ENCODE measurements at places on chromosomes 12 and 14.

- DNase-seq = no peak
Measured at GRCh38 chr12:96879301-96879700, 27.8 kb upstream of the NEDD1 start.

- DNase-seq = no peak
Measured at GRCh38 chr12:94012071-94012470, 136.3 kb upstream of the PLXNC1 start.

DNA sequence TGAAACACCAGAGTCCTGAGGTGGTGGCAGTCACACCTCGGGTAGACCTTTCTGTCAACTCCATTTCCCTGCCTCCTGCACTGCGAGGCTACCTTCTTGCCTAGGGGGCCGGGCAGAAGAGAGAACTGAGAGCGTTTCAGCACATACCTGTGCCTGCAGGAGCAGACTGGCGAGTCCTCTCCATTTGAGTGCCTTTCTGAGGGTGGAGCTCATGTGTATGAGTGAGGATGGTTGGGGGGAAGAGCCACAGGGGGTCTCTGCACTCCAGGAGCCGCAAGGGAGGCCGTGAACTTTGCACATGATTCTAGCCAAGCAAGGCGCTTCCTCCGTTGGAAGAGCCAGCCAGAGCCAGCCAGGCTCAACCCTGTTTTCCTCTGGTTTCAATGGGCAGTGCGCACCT is 31.0 kb upstream of the CCND2 start:
- no peak for DNase-seq

DNA sequence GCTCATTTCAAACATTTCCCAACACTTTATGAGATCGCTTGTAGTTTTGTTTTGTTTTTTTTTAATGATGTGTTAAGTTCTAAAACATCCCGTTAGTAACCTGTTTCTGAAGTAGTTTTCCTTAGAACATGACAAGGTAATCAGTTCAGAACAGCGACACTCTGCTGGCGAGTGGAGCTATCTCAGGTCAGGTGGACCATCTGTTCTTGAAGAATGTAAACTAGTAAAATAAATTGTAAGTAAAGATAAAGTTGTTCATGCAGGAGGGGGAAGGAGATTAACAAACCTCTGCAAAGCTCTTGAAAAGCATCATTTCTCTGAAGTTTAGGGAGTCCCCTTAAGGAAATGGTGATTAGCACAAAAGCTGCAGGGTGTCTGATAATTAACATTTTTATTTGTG is 71.9 kb upstream of the DACT1 start:
- DNase-seq = no peak

DNA sequence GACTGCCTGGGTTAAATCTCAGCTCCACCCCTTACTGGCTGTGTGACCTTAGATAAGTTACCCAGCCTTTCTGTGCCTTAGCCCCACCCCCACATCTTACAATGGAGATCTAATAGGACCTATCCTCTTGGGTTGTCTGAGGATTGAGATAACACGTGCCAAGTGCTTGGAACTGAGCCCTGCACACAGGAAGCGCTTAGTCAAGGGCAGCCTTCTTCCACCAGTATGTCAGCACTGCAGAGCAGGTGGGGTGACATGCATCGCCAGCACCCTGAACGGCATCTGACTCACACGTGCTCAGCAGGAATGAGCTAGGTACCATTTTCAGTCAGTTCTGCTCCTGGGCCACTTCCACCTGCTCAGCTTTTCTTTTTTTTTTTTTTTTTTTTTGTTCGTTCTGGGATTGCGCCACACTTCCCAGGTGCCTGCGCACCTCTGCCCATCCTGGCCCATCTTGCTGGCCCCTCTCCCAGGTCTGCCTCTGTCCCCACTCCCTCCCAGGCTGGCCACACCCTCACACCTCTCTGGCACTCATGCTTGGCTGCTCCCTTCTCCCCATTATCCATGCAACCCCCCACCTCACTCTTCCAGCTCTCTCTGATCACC is 19.6 kb downstream of the LGMN start:
- DNase-seq = no peak

- DNase-seq = no peak
Measured at GRCh38 chr12:105335856-105336255, 5.4 kb downstream of the C12orf75 start.

DNA sequence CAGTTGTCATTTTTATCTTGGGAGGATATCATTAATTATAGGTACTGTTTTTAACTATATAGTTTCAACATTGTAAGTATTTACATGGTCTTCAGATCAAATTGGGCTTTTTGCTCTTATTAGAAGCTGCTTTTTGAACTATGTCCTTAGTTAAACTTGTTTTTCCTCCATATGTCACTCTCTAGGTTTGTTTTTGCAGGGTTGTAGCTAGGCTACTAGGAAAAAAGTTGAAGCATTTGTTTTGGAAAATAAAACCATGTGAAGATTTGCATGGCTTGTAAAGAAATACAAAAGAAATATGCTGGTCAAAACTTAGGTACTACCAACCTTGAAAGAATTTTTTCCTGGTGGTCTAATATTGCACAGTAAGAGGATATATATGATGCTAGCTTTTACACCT is 3.4 kb downstream of the ARID2 start:
- no peak for DNase-seq

- no peak for DNase-seq
Measured at GRCh38 chr14:55192054-55192621, 753 bp upstream of the DLGAP5 start.

GRCh38 chr14:72856530-72857266 is 37.2 kb downstream of the DPF3 start:
- DNase-seq = no peak

GRCh38 chr14:66425402-66425801 is 60.8 kb upstream of the CCDC196 start:
- DNase-seq = no peak

DNA sequence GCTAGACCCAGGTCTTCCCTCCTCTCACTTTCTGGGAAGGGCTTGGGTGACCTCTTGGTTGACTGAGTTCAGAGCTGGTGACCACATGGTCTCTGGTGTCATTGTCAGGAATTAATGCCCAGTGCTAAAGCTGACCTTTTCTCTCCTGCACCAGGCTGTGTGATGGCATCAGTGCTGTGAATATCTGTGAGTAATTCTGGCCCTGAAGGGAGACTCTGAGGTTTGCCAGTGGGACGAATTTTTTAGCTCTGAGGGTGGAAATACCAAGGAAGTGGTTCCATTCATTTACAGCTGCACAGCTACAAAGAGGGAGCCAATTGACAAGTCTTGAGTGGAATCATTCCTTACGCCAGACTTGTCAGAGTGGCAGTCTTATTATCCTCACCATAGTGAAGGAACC is 6.2 kb upstream of the KRT86 start:
- DNase-seq = no peak

DNA sequence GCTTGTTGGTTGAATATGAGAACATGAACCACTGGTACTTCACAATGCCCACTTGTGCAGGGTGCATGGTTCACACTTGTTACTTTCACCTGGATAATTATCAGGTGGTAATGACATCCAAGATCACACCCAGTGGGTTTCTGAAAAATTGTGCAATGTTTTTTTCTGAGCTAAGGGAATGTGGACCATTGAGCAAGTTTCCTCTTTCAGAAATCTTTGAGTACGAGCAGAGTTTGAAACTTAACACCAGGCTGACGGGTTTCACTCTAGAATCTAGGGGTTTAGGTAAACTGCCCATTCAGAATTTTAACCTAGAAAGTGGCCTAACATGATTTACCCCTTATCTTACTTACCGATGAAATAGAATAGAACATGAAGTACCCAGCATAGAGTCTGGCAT is 389.6 kb downstream of the PAWR start:
- no peak for DNase-seq

DNA sequence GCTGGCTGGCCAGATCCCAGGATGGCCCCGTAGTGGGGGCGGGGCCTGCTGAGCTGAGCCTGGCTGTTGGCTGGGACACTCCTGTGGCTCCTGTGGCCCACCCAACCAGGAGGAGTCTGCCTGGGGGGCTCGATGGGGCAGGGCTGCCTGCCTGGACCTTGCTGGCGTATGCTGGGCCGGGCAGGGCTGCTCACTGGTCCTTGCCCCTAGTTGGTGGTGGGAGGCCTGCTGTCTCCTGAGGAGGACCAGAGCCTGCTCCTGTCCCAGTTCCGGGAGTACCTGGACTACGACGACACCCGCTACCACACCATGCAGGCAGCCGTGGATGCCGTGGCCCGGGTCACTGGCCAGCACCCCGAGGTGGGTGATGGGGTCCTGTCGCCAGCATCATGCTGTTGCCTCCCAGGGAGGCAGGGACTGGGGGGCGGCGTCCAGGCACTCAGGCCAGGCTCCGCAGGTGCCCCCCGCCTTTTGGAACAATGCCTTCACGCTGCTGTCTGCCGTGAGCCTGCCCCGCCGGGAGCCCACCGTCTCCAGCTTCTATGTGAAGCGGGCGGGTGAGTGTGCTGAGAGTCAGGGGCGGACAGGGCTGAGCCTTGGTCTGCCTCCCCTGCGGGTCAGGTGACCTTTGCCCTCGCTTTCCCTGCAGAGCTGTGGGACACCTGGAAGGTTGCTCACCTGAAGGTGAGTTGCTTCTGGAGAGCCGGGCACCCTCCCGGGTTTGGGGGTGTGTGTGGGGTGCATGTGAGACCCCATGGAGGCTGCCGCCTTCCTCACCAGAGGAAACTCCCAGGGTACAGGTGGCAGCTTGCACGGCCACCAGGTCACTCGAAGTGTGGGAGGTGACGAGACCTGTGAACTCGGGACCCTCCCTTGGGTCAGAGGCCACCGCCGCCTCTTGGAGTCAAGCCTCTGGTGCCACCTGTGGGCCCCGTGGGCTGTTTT is 3.4 kb downstream of the NOC4L start:
- no peak for DNase-seq

GRCh38 chr14:68468437-68469207 is 324.2 kb downstream of the ZFP36L1 start:
- DNase-seq = no peak

DNA sequence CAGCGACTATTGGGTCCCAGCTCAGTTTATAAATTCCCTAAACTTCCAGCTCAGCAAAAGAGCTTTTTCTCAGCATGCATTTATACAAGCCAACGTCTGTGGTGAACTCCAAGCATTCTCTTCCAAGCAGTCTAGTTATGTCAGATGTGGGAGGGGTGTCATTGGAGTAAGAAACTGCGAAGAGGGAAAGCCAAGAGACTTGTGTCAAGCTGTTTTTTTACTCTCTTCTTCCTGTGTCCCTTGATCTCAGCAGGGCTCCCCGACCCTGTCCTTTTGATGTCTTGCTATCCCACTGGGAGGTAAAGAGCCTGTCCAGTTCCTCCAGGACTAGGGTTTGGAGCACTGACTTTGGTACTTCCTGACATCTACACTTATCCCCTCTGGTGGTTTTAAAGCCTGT is 69.0 kb downstream of the PPM1H start:
- peak; percentile 88 for DNase-seq

DNA sequence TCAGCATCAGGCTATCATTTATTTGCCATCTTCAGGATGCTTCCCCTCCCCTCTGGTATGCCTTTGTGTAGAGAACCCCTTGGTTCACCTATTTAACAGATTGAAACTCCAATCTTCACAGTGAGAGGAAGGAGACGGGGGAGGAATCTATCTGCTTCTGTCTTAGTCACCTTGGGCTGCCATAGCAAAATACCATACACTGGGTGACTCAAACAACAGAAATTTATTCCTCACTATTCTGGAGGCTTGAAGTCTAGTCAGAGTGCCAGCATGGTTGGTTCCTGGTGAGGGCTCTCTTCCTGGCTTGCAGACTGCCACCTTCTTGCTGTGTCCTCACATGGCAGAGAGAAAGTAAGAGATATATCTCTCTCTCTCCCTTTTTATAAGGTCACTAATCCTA is 13.5 kb upstream of the EML1 start:
- no peak for DNase-seq

DNA sequence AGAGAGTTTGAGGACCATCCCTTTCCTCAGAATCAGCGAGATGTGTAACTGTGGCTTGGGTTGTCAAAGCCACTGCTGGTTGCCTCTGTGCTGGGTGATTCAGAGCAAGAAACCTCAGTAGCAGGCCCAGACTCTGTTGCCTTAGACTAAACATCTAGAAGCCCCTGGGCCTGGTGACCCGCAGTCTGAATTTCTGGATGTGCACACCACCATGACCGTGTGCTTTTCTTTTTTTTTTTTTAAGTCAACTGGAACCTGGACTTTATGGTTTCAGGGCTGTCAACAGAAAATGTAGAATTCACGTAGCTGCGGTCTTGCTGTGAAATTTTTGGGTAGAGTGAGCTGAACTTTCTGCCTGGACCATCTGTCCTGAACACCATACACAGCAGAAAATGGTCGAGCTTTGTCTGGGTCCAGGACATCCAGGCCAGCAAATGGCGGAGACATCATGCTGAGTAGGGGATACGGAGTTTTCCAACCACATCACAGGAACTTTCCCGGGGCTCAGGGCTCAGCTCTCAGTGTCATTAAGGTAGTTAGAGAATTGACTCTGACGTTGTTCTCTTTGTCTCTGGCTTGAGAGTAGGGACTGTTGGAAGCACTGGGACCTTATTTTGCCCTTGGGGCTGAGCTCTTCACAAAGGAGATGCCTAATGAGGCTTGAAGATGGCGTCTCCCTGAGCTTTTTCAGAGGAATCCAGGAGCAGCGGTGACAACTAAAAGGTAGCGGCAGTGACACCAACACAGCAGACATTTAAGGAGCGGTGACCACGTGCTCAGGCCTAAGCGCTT is 23.0 kb upstream of the BATF start:
- DNase-seq = no peak

- no peak for DNase-seq
Measured at GRCh38 chr12:116472193-116472592, 87.0 kb upstream of the MAP1LC3B2 start.

DNA sequence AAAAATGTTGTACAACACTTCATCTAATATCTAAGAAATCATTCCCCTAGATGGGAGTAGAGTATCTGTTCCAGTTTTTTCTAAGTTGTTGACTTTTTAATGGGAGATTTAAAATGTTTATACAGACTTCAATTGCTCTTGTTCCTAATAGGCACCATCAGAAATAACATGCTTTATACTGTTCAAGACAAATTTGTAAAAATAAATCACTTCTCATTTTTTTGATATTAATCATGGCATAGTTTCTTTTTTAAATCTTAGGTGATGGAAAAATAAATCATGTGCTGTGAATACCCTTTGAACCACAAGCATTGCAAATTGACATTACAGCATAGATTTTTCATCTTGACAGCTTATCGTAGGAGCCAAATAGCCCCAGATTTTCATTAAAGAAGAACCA is 473.5 kb upstream of the MGAT4C start:
- no peak for DNase-seq

DNA sequence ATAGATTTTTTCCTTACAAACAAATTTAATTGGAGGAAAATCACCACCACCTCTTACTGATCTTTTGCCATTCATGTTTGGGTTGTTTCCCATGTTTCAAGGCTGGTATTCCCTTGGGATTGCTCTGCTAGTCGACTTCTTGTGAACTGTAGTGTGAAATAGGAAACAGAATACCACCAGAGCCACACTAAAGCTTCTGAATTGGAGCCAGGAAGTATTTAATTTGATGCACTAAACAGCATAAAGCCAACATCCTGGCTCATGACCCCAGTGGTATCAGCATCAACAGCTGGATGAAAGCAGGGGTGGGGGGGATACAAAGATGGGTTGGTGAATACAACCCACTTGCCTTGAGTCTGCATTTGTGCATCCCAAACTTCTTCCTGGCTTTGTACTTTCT is 127.5 kb downstream of the TBC1D30 start:
- DNase-seq = no peak
